ENCODE measurements at places on chromosomes 12 and 14. TPM values are rescaled to one million over a fixed set of nuclear protein-coding genes. Genes with fewer than 3 reads are reported as not detected.

GRCh38 chr14:89443042-89443629, 26.1 kb upstream of the FOXN3 start:
- no peak for DNase-seq

DNA sequence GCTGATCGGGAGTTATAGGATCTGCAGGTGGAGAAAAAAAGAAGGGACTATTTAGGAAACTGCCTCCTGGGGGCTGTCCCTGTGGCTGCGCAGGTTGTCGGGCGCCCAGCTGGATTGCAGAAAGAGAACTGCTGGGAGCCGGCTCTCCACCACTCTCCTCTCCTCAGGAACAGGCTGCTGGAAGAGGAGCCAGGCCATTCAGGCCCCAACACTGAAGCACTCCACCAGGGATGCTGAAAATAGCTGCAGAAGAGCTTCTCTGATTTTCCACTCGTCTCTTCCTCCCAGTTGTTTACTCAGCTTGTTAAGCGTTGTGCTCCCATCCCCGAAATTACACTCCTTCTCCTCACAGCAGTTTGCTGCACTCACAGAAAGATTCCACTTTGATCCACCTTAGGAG, 347.3 kb downstream of the GLT1D1 start:
- DNase-seq: no peak

DNA sequence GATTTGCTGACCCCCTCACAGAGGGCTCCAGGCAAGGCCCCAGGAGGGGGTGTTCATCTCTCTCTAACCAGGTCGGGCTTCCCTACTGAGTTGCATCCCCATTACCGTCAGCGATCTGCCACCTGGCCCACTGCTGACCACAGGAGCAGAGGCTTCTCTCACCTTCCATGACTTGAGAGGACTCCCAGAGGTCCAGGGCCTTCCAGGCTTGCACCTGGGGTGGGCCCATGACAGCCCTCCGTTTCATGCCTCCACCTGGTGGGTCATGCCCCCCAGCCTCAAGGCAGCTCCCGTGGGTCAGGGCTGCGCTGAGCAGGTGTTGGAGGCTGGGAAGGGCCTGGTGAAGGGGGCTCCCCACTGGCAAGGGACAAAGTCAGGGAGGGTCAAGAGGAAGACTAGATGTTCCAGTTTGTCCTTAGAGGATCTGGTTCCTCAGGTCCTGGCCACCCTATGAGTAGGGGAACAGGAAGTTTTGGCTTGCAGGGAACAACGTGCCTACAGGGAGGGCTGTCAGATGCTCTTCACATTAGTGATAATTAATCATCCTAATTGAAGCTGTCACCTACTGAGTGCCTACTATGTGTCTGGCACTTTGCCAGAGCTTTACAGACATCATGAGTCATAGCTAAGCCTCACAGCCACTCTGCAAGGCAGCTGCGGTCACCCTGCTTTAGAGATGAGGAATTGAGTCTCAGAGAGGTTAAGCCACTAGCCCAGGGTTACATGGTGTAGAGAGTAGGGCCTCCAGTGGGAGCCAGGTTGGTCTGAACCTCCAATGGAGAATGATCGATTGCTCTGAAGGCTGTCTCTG, 13.8 kb downstream of the NFKBIA start:
- no peak for DNase-seq

DNA sequence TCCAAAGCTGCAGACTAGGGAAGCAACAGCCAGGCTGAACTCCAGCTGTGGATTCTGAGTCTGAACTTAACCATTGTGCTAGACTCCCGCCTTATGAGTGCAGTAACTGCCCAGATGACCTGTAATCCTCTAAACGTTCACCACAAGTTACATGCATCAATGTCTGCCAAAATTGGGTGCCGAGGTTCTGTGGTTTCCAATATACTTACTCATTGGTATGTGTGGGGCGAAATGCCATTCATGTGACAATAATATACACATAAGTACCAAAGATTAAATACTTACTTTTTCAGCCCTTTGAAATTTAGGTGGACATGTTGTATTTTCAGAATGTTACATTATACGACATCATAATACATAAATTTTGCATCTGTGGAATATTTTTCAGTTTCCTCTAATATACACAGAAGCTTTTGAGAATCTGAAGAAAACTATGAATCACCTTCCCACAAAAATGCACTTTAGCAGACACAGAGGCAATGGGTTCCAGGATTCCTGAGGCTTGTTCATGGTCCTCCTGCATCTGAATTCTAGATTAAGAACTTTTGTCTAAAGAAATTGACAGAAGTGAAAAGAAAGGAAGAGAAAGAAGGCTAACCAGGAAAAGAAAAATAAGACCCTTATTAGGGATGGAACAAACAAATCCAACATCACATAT, 31.7 kb downstream of the GRIP1 start:
- DNase-seq: no peak

DNA sequence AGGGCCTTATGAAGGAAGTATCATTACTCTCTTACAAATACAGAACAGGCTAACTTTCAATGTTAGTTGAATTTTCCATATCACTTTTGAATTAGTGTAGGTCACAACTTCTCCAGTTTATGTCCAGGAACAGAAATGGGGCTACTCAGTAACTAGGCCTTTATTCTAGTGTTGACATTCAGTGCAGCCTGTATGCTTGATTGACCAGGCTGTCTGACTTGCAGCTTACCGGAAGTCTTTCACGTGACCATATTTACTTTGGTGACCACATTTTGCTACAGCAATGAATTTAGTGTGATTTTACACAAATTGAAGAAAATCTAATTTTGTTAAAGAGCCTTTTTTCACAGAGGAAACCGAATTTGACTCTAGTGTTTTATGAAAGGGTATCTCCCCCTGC, 12.4 kb downstream of the MTERF2 start:
- DNase-seq: no peak

DNA sequence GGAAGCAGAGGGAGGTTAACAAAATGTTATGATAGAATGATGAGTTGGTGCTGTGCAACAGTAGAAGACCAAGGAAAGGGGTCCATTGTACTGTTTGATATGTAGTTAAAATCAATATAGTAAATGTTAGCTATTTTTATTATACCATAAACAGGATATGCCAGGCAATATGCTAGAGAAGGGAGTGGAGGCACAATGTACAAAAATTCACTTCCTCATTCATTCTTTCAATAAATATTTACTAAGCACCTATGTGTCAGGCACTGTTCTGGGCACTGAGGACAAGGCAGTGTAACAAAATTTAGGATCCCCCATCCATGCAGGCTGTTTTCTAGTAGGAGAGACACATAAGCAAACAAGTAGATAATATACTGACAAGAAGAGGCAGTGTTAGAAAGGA, 25.0 kb downstream of the FGD6 start:
- DNase-seq: no peak

DNA sequence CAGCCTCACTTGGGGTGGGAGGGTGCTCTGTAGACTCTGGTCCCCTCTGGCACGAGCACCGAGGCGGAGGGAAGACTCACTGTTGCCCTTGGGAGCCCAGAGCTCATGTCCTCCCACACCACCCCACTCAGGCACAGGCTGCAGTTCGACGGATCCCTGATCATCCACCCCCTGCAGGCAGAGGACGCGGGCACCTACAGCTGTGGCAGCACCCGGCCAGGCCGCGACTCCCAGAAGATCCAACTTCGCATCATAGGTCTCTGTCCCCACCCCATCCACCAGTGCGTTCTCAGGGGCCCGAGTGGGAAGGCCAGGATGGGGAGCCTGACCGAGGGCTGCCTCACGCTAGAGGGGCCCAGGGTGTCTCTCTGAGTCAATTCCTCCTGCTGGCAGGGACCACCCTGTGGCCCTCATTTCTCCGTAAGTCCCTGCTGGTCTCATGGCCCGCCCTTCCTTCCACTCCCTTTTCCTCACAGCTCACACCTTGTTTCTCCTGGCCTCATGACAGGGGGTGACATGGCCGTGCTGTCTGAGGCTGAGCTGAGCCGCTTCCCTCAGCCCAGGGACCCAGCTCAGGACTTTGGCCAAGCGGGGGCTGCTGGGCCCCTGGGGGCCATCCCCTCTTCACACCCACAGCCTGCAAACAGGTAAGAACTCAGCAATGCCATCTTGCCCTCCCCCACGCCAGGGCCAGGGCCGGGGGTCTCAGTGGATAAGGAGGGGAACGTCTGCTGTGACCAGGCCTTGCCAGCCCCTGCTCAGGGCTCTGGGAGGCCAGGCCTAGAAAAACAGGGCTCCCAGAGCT, 27.0 kb downstream of the PAPLN start:
- no peak for DNase-seq

DNA sequence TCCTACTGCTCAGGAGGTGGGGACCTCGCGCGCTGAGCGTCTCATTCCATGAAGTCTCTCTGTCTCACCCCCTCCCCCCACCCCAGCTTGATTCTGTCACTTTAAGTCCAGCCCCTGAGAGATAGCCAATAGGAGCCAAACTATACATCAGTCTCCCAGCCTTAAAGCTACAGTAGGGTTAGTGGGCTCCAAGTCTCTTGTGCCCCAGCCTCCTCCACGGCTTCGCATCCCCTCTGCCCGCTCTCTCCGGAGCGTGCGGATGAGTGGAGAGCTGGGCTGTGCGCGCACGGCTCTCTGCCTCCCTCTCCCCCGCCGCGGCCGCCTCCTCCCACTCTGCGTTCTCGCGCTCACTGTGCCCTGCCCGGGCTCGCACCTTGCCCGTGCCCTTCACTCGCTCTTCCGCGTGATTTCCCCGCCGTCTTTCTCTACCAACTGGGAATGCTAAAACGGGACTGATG, at the start of gene ESRRB:
Gene ESRRB, plus strand, starts transcription at position 191 of the 458 bp plus-strand sequence. Its CDS starts 265 bp downstream, at position 456.
- DNase-seq: no peak

- no peak for DNase-seq
These were observed 28.5 kb upstream of the KLHL42 start for GRCh38 chr12:27751386-27752047.

ANKRD33 gene
- 0.10 TPM for polyA plus RNA-seq

FAM90A1 gene
- 1.8 TPM for polyA plus RNA-seq
